ENCODE measurements at places on chromosomes 16 and 17. TPM values are rescaled to one million over a fixed set of nuclear protein-coding genes. Genes with fewer than 3 reads are reported as not detected.

ENDOV gene
- 50.3 TPM for total RNA-seq

YBX2 gene
- not detected for total RNA-seq

DNA sequence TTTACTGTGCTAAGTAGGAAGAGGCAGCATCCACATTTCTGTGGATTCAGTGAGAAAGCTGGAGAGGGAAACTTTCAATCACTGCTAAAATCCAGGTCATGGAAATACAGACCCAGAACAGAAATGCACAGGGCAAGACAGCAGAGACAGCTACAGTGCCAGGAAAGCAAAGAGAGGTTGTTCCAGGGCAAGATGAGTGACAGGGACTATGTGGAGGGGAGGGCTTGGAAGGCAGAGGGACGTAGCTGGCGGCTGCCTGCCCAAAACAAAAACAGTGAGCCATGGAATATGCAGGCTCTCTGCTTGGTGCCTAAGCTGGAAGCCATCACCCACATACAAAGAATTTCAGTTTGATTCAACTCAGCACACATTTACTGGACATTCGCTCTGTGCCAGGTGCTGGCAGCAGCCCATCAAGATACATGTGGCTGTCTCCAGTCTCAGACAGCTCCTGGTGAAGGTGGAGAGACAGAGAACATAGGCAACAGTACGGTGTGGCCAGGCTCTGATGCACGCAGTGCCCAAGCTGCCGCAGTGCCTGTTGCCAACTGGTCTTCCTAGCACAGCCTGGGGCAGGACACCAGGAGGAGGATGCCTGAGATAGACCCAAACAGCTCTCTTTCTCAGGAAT is 88.7 kb downstream of the AIPL1 start:
- DNase-seq, result no peak
- no peaks in the 10 kb centered on the region for H3K4me1 ChIP-seq
- H3K27me3 ChIP-seq, result no peaks in the 10 kb centered on the region
- no peak overlapping the region for H3K27ac ChIP-seq
- no peaks in the 10 kb centered on the region for H3K36me3 ChIP-seq

- H3K27ac ChIP-seq, result no peak overlapping the region
- H3K27me3 ChIP-seq, result no peaks in the 10 kb centered on the region
- H3K36me3 ChIP-seq, result no peaks in the 10 kb centered on the region
- peak; percentile 71 for DNase-seq
Observed at GRCh38 chr17:17401271-17401781, 75.5 kb upstream of the MED9 start.

KRT16 gene
- total RNA-seq, result 0.38 TPM

HOXB9 gene
- not detected for total RNA-seq

GRCh38 chr16:4517812-4518680 is 20.5 kb downstream of the CDIP1 start:
- no peaks in the 10 kb centered on the region for H3K27me3 ChIP-seq
- no peak overlapping the region for H3K27ac ChIP-seq

PDILT gene
- not detected for total RNA-seq

- no peaks in the 10 kb centered on the region for H3K36me3 ChIP-seq
- H3K27ac ChIP-seq, result no peak overlapping the region
- DNase-seq, result no peak
Observed at GRCh38 chr17:9872852-9873251, 32.2 kb downstream of the RCVRN start.

PIGQ gene
- total RNA-seq, result 43.5 TPM

ANKRD13B gene
- total RNA-seq, result 26.8 TPM

GRCh38 chr16:67423611-67424260 is 7.2 kb upstream of the HSD11B2 start:
- no peak overlapping the region for H3K27ac ChIP-seq
- H3K36me3 ChIP-seq, result no peaks in the 10 kb centered on the region
- H3K4me1 ChIP-seq, result no peaks in the 10 kb centered on the region

DNA sequence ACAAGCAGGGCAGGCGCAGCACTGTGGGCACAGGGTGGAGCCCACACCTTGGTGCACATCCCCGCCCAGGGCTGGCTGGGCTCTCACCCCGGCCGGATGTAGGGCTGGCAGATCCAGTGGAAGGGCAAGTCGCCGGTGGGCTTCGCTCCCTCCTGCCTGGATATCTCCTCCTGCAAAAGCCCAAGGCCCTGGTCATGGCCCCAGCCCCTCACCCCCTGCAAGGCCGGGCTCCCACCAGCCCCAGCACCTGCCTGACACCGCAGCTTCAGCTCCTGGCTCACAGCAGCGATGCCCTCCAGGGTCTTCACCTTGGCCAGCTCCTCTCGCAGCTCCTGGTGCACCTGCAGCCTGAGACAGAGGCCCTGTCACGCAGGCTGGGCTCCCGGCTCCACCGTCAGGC is 5.0 kb downstream of the DUS1L start:
- no peak overlapping the region for H3K27ac ChIP-seq
- no peaks in the 10 kb centered on the region for H3K27me3 ChIP-seq
- DNase-seq, result no peak
- H3K4me3 ChIP-seq, result no peak overlapping the region
- peaks cover 3% of the 10 kb centered on the region for H3K4me1 ChIP-seq

SLC2A4 gene
- not detected for total RNA-seq

- no peak overlapping the region for H3K27ac ChIP-seq
- H3K4me1 ChIP-seq, result peaks cover 5% of the 10 kb centered on the region
- DNase-seq, result no peak
- no peaks in the 10 kb centered on the region for H3K36me3 ChIP-seq
- H3K4me3 ChIP-seq, result no peak overlapping the region
Observed at GRCh38 chr16:88069397-88070168, 118.3 kb downstream of the BANP start.

PSMB3 gene
- total RNA-seq, result 227 TPM

- peak overlapping the region; percentile 71 for H3K27ac ChIP-seq
- peaks cover 36% of the 10 kb centered on the region for H3K4me1 ChIP-seq
- DNase-seq, result peak; percentile 81
- H3K27me3 ChIP-seq, result no peaks in the 10 kb centered on the region
Observed at GRCh38 chr17:47317119-47317518, 6.6 kb upstream of the EFCAB13 start.

DNA sequence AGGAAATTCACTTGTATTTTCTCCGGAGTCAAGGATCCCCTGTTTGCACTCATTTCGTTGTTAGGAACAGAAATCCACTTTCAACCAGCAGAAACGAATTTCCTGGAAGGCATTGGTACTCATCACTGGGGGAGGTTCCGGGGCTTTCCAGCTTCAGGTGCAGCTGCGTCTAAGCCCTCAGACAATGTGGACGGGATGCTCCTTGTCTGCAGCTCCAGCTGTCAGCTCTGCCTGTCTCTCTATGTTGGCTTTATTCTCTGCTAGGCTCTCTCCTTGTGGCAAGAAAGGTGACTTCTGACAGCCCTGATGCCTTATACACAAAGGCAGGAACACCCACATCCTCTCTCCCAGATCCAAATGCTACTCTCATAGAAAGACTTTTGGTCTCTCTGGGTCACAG is 183.9 kb upstream of the HSBP1 start:
- no peak overlapping the region for H3K27ac ChIP-seq
- no peaks in the 10 kb centered on the region for H3K36me3 ChIP-seq
- DNase-seq, result no peak
- H3K27me3 ChIP-seq, result no peaks in the 10 kb centered on the region

DNA sequence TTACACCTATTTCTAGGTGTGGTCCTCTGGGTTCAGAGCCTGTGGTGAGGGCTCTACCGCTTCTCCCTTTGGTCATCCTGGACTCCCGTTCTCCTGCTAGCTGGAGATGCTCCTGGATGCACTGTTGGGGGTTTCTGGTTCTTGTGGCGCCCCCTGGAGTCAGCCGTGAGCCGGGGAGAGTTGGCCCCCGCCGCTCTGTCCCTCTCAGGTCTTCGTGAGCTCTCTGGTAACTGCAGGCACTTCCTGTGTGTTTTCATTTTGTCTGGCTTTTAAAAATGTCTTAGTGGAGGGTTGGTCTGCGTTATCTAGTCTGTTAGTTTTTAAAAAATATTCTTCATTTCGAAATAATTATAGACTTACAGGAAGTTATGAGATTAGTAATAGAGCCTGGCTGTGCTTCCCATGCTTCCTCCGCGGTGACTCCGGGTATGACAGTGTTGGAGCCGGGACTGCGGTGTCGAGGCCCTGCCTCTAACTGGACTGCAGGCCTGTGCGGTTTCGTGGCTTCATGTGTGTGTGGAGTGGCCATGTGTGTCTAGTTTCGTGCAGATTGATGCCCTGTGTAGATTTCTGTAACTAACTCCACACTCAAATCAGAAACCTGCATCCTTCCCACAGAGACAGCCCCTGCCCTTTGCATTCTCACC is 78.0 kb upstream of the ZNF750 start:
- H3K27ac ChIP-seq, result no peak overlapping the region
- no peak overlapping the region for H3K4me3 ChIP-seq
- H3K27me3 ChIP-seq, result no peaks in the 10 kb centered on the region
- DNase-seq, result peak; percentile 26
- no peaks in the 10 kb centered on the region for H3K36me3 ChIP-seq

DNA sequence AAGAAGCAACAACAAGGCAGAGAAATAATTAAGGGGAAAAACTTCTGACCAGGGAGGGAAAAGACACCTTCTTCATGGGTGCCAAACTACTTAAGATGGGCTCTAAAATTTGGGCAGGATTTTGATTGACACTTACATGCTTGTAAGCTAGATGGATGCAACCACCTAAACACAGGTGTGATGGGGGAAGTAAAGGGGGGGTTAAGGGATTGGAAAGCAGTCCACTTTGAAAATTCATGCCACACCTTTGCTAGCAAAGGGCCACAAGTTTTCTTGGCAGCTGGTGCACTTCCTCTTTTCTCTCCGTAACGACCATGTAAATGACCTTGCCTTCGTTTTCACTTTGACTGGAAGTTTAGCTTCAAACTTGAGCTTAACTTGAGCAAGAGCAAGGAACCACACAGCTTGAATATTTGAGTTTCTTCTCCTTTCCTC is 14.3 kb upstream of the PRKAR1A start:
- no peak overlapping the region for H3K27ac ChIP-seq
- no peak for DNase-seq
- H3K36me3 ChIP-seq, result no peaks in the 10 kb centered on the region
- H3K27me3 ChIP-seq, result no peaks in the 10 kb centered on the region
- no peak overlapping the region for H3K4me3 ChIP-seq
- 0 out of 2 replicates have a peak, but pooled peaks cover 3% of the 10 kb centered on the region for H3K4me1 ChIP-seq

GRCh38 chr16:35570946-35571345 is 2111.5 kb downstream of the TP53TG3F start:
- no peaks in the 10 kb centered on the region for H3K4me1 ChIP-seq
- no peak overlapping the region for H3K4me3 ChIP-seq
- H3K27me3 ChIP-seq, result no peaks in the 10 kb centered on the region
- no peak for DNase-seq
- H3K27ac ChIP-seq, result no peak overlapping the region

- no peak overlapping the region for H3K27ac ChIP-seq
- no peak overlapping the region for H3K4me3 ChIP-seq
- DNase-seq, result no peak
- 0 out of 2 replicates have a peak, but pooled peaks cover 6% of the 10 kb centered on the region for H3K36me3 ChIP-seq
Observed at GRCh38 chr16:74747-75334, 2.4 kb upstream of the RHBDF1 start.
